ENCODE measurements at places on chromosomes 6 and 20. TPM values are rescaled to one million over a fixed set of nuclear protein-coding genes. Genes with fewer than 3 reads are reported as not detected.

DNA sequence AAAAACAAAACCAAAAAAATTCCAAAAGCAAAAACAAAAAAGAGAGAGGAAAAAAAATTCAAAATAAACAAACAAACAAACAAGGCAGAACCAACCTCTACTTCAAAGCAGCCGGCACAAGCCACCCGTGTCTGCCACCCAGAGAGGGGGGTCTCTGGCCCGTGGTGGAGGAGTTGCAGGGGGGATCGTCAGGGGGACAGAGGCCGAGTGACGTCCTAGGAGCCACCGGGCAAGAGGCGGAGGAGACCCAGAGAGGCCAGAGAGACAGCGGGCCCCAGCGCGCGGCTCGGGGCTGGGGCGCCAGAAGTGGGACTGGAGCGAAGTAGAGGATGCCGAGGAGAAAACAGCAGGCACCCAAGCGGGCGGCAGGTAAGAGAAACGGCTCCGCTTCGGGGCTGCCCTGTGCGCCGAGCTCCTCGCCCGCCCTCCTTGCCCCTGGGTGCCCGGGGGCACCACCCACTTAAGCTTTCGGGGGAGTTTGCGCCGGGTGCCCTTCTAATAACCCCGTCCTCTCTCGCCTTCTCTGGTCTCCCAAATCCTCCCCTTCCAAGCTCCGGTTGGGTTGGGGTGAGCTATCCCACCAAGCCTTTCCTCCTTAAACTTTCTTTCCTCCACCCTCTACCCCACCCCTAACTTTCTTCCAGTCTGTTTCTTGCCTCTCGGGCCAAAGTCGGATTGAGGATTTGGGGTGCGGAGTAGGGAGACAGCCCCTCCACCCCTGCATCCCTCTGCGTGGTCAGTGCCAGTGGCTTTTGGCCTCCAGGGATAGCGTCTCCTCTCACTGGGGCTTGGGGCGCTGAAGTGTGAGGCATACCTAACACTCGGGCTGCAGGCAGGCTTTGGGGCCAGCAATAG lies 1.0 kb downstream of the TSHZ2 start:
- H3K4me1 ChIP-seq: peaks cover 56% of the 10 kb centered on the region
- H3K27me3 ChIP-seq: peaks cover 6% of the 10 kb centered on the region
- peak; percentile 12 for DNase-seq
- H3K36me3 ChIP-seq: peaks cover 13% of the 10 kb centered on the region
- peak overlapping the region; percentile 99 for H3K27ac ChIP-seq

DNA sequence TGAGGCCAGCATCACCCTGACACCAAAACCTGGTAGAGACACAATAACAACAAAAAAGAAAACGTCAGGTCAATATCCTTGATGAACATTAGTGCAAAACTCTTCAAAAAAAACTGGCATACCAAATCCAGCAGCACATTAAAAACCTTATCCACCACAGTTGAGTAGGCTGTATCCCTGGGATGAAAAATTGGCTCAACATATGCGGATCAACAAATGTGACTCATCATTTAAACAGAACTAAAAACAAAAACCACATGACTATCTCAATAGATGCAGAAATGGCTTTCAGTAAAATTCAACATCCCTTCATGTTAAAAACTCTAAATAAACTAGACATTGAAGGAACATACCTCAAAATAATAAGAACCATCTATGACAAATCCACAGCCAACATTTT lies 59.6 kb upstream of the PHIP start:
- H3K4me1 ChIP-seq: no peaks in the 10 kb centered on the region
- H3K27me3 ChIP-seq: peaks cover 3% of the 10 kb centered on the region
- no peak overlapping the region for H3K4me3 ChIP-seq
- no peak overlapping the region for H3K27ac ChIP-seq

DNA sequence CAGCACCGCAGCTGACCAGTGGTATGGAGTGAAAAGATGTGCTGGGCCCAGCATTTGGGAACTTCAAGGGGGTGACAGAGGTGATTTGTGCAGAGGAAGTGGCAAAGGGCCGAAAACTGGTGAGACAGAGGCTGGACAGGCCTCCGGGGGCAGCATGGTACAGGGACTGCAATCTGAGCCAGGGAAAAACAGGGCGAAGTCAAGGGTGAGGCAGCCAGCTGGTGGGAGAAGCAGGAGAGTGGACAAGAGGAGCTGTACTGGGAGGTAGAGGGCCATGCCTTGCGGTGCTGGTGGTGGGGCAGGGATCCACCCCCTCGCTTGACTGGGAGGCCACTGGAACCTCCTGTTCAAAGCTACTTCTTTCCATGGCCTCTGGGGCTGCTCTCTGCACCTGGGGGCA lies 7.3 kb upstream of the GFRA4 start:
- H3K36me3 ChIP-seq: peaks cover 4% of the 10 kb centered on the region
- H3K4me1 ChIP-seq: peaks cover 18% of the 10 kb centered on the region
- H3K4me3 ChIP-seq: no peak overlapping the region
- H3K27ac ChIP-seq: no peak overlapping the region

DNA sequence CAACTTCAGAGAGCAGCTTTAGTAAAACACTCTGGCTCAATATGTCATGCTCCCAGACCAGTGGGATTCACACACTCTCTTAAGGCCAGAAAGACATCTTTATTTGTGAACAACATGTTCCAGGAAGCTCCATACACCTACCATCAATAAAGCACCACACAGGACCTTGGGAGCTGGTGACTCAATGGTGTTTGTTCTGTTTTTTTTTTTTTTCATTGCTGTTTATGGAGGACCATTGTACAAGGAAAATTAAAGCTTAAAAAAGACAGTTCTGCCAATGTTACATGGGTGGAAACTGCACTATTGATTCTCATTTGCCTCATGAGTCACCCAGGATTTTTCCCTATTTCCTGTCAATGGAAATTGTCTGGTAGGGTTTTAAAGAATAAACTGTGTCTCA lies 36.3 kb upstream of the TENT5A start:
- H3K4me3 ChIP-seq: no peak overlapping the region
- no peak for DNase-seq
- no peaks in the 10 kb centered on the region for H3K36me3 ChIP-seq
- no peaks in the 10 kb centered on the region for H3K4me1 ChIP-seq
- peaks cover 5% of the 10 kb centered on the region for H3K27me3 ChIP-seq

DNA sequence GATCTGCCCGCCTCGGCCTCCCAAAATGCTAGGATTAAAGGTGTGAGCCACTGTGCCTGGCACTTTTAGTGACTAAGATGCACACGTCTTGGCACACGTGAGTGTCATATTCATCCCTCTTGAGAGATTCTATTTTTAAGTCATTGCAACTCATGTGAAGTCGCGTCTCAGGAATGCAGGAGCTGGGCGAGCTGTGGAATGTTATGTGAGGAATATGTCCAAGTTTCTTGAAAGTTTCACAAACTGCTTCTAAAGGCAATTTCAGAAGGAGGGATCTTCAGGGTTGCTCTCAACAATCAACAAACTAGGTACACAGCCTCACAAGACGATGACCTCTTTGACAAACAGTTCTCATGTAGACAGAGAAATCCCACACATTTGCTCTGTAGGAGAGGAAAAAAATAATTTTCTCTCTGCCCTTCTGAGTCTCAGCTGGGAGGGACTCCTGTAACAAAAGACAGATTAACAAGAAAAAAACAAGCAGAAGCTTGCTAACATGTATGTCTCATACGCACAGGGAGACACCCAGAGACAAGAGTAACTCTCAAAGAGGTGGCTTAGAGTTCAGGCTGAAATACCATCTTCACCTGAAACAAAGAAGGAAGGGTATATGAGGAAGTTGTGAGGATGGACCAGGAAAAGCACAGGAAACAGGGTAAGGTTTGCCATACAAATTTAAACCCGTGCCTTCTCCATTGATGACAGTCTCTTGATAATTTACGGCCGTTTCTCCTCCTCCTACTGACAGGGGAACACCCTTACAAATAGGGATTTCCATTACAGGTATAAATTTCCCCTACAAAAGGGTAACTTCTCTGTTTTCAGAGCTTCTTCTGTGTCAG lies 45.3 kb upstream of the FAM50B start:
- H3K4me3 ChIP-seq: no peak overlapping the region
- no peaks in the 10 kb centered on the region for H3K36me3 ChIP-seq
- no peak for DNase-seq
- H3K4me1 ChIP-seq: no peaks in the 10 kb centered on the region

The BNIP5 gene
- not detected for total RNA-seq

The OR2H2 gene
- total RNA-seq: not detected
